ENCODE measurements at places on chromosomes 5 and 9. TPM values are rescaled to one million over a fixed set of nuclear protein-coding genes. Genes with fewer than 3 reads are reported as not detected.

C5orf58 gene
- not detected for total RNA-seq

GGTA1 gene
- 0.13 TPM for total RNA-seq

CDC20B gene
- 0.10 TPM for total RNA-seq

EGFLAM gene
- total RNA-seq: 2.4 TPM

RGS3 gene
- total RNA-seq: 53.1 TPM

EIF4E1B gene
- total RNA-seq: 1.1 TPM

OR1J2 gene
- total RNA-seq: not detected

FBP2 gene
- not detected for total RNA-seq

CSNK1G3 gene
- 56.9 TPM for total RNA-seq

PPP2R2B gene
- 102 TPM for total RNA-seq

NPR3 gene
- 10.7 TPM for total RNA-seq

LEAP2 gene
- total RNA-seq: 3.6 TPM

Measured in motor neuron (in vitro differentiated cells).